ENCODE measurements at places on chromosomes 7 and 10. TPM values are rescaled to one million over a fixed set of nuclear protein-coding genes. Genes with fewer than 3 reads are reported as not detected.
A peak's percentile ranks its signal among the peaks of the same experiment; 100 is the strongest.

- DNase-seq: no peak
Observed at GRCh38 chr7:148485618-148486017, 104.9 kb upstream of the C7orf33 start.

DNA sequence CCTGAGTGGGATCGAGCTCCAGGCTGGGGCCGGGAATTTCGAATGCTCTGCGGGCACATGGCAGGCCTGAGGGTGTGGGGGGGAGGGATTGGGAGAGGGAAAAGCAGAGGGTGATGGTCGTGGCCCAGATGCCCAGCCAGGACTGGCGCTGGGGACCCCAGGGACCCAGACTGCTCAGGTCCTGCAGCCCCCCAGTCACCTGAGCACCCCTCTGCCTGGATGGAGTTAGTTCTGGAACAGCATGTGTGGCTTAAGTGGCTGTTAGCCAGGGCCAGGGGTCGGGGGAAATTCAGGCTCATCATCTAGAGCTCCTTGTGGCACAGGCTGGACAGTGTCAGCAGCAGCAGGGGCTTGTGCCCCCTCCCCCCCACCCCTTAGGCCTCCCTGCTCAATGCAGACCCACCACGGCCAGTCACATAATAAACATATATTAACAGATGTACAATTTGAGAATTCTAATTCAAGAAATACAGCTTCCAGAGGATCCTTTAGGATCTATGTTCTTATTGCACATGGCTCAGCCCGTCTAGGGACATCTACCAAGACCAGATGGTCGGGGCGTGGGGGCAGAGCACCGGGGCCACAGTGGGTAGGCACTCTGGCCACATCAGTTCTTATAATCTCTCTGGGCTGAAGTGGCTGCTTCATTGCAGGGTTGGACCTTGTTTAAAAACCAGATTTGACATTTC is 22.2 kb downstream of the DNAJB12 start:
- peak; percentile 52 for DNase-seq

DNA sequence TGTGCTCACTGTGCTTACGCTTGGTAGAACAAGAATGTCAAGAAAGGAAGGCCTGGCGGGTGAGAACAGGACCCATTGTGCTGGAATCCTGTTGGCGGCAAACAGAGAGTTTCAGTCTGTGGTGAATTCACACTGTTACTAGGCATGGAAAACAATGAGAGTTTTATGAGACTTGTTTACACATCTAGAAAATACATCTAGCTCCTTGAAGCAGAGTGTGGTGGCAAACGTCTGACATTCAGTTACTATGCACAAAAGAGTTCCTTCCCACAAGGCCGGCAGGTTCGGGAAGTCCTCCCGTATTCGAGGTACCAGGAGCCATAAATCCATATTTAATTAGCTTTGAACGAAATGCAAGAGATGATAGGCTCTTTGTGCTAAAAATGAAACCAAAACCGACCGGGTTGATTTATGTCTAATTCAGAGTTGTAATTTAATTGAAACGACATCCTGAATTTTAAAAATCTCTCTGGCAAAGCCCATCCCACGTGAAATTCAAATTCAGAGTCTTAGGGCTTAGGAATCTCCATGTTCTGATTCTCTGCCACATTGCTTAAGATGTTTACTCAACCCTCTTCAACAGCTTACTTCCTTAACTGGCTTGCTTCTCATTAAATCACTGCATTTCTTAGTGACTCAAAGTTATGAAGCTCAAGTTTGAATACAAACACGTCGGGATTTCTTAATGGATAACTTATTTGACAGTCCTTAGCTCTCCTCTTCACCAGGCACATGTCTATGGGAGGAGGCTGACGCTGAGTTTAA is 299.9 kb upstream of the PITRM1 start:
- no peak for DNase-seq

DNA sequence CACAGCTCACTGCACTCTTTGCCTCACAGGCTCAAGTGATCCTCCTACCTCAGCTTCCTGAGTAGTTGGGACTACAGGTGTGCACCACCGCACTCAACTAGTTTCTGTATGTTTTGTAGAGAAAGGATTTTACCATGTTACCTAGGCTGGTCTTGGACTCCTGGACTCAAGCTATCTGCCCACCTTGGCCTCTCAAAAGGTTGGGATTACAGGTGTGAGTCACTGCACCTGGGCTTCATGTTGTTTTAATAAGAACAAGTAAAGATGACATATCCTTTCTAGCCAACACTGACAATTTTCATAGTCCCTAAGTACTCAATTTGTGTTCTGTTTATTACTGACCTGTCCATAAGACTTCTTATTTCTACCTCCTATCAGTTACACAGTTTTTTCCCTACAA is 16.8 kb downstream of the SEMA3C start:
- no peak for DNase-seq

DNA sequence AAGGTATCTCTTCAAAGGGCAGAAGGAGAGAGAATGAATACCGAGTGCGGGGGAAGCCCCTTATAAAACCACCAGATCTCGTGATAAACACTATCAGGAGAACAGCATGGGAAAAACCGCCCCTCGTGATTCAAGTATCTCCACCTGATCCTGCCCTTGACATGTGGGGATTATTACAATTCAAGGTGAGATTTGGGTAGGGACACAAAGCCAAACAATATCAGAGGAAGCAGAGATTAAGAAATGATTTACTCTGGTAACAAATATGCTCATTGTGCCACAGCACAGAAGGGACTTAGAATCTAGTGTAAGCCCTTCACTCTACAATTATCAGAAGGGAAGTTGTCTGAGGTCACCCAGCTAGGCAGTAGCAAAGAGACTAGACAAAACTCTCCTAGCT is 40.1 kb upstream of the ZNRF2 start:
- no peak for DNase-seq

- no peak for DNase-seq
Observed at GRCh38 chr10:72308320-72308987, 34.7 kb downstream of the DDIT4 start.

- no peak for DNase-seq
Observed at GRCh38 chr10:78931321-78932053, 137.3 kb upstream of the ZMIZ1 start.

The ZSWIM8 gene
- 56.7 TPM for total RNA-seq

The GOLGA7B gene
- total RNA-seq: 0.41 TPM

GRCh38 chr7:158407581-158408317 is 179.9 kb downstream of the PTPRN2 start:
- no peak for DNase-seq

The LAMB1 gene
- total RNA-seq: not detected

The GIMAP6 gene
- 43.2 TPM for total RNA-seq

- no peak for DNase-seq
Observed at GRCh38 chr7:48411619-48412018, 240.4 kb downstream of the ABCA13 start.

The CALCR gene
- total RNA-seq: not detected

- no peak for DNase-seq
Observed at GRCh38 chr7:121504482-121504881, 108.4 kb upstream of the FAM3C start.

- no peak for DNase-seq
Observed at GRCh38 chr7:135743907-135744731, 4.5 kb downstream of the FAM180A start.

- DNase-seq: no peak
Observed at GRCh38 chr10:100886521-100886920, 26.2 kb upstream of the SLF2 start.

GRCh38 chr10:125041856-125042506 is 100.1 kb downstream of the ZRANB1 start:
- DNase-seq: no peak

DNA sequence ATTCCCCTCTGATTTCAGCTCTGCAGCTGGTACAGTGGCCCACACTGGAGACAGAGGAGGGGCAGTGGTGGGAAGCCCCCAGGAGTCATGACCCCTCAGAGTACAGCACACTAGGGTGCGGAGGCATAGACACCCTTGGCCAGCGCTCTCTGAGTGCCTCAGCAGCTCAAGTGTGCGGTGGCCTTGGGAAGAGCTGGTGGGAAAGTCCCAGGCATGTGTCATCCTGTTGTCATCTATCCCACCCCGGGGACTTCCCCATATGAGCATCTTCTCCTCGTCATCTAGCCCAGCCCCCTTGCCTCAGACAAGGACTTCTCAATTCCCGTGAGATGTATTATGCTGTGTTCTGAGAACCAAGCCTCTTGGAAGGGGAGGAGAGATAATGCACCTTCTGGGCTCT is 15.6 kb upstream of the PPIF start:
- peak; percentile 75 for DNase-seq

DNA sequence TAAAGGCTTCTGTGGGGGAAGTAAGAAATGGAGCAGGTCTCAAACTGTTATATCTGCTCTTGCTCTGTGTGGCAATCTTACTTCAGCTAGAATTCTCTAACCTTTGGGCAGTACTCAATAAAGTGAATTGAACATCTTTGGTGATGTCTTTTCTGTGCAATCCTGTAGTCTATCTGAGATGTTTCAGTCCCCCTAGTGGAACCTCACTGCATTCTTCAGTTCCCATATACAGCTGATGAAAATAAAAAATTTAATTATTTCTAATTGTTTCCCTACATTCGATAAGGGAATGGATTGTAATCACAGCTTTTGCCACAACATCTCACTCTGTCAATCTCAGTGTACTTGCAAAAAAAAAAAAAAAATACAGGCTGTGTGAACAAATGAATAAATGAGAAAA is 522.6 kb downstream of the DNAJB9 start:
- DNase-seq: no peak

The CC2D2B gene
- total RNA-seq: not detected

GRCh38 chr10:80144067-80144695 is 11.7 kb downstream of the PLAC9 start:
- DNase-seq: peak; percentile 26
